ENCODE measurements at places on chromosomes 4 and X.

GRCh38 chr4:27484216-27484615 is 623.6 kb downstream of the STIM2 start:
- DNase-seq, result no peak

- DNase-seq, result no peak
These were observed 2.4 kb downstream of the MID1 start for GRCh38 chrX:10617999-10618351.

GRCh38 chr4:102483120-102483519 is 18.0 kb upstream of the NFKB1 start:
- no peak for DNase-seq

GRCh38 chrX:9055354-9055753 is 21.4 kb upstream of the FAM9B start:
- DNase-seq, result no peak

DNA sequence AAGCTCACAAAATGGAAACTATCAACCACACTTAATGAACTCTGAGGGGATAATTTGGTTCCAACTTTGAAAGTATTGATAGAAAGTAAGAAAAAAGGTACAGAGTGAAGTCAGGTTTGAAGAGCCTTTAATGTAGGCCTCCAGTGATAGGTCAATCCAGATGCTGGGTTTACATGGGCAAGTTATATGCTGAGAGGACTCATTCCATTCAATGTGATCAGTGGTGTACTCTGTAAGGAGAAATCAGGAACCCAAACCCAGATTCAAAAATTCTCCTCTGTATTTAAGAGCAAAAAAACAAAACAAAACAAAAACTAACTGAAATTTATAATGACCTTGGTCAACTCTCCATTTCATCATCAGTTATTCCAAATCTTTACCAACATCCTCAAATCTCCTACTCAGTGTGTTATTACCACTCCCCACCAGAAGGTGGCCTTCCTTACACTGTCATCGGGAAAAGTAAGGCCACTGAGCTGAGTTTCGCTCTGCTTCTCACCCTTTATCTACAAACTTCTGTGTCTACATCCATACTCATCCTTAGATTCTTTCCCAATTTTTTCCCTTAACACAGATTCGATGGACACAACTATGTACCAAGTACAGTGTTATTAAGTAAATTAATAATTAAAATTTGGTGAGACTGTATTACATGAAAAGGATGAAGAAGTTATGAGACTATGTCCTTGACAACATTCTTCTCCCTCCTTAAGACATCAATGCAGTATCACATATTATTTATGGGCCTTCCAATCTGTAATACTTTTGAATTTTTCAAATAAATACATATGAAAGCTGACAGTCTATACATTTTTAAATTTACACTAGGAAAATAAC is 88.3 kb downstream of the ZAR1 start:
- peak; percentile 65 for DNase-seq

Data from CD4-positive, alpha-beta T cell treated with Interleukin-12 subunit alpha and Interleukin-12 subunit beta, for 1 hour (primary cell).